GM12891 (cell line): ENCODE measurements at places on chromosomes 4 and X.

- DNase-seq = no peak
Measured at GRCh38 chr4:23135792-23136645, 443.3 kb downstream of the GBA3 start.

DNA sequence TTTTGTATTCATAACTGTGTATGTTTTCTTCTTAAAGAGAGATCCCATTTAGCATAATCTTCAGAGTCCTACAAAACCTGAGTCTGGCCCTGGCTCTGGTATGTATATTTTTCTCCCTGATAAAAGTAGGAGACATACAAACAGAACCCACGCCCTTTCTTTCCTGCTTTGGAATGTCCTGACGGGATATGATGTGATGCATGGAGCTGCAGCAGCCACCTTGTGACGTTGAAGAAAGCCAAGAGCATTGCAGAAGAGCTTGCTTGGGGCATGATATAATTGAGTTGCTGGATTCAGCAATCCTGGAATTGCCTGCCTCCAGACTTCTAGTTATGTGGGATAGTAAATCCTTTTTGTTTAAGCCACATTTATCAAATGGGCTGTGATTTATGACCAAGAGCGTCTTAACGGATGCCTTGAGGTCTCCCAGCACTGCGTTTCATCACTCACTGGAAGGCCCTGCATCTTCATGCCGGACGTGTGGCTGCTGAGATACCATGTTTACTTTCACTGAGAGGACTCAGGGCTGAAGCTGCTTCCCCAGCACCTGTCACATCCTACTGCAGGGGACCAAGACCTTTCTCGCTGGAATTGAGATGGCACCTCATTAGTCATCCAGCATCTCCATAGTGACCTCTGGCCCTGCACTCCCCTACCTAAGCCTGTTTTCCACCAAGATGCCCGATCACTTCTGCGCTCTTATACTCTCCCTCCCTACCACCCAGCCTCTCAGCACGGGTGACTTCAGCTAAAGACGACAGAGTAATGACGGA, 107.0 kb downstream of the ENPP6 start:
- no peak for DNase-seq

DNA sequence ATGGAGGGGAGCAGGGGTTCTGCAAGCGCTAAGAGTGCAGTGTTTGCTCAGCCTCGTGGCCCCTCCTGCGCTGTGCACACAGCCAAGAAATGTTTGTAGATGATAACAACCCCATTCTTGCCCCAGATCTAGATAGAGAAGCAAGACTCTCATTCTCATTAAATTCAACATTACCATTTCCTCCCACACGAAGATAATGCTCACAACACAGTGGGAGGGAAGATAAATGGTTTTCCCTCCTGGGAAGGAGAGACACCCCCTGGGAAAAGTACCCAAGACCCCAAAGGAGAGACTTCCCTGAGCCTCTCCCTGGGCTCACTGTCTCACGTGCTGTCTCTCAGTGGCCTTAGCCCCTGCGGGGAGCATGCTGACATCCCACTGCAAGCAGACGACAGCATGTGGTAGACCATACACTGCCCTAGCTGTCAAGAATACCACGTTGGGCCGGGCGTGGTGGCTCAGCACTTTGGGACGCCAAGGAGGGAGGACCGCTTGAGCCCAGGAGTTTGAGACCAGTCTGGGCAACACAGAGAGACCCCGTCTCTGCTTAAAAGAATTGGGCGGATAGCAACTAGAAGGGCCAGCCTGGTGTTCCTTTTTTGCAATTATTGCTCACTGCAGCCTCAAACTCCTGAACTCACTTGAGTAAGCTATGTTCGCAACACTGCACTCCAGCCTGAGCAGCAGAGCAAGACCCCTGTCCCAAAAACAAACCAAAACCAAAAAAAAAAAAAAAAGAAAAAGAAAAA, 34.9 kb upstream of the IQSEC2 start:
- DNase-seq = no peak

GRCh38 chr4:54783402-54784110, 125.8 kb downstream of the KIT start:
- DNase-seq = no peak

- DNase-seq = no peak
Measured at GRCh38 chrX:137194164-137194563, 160.4 kb upstream of the GPR101 start.

DNA sequence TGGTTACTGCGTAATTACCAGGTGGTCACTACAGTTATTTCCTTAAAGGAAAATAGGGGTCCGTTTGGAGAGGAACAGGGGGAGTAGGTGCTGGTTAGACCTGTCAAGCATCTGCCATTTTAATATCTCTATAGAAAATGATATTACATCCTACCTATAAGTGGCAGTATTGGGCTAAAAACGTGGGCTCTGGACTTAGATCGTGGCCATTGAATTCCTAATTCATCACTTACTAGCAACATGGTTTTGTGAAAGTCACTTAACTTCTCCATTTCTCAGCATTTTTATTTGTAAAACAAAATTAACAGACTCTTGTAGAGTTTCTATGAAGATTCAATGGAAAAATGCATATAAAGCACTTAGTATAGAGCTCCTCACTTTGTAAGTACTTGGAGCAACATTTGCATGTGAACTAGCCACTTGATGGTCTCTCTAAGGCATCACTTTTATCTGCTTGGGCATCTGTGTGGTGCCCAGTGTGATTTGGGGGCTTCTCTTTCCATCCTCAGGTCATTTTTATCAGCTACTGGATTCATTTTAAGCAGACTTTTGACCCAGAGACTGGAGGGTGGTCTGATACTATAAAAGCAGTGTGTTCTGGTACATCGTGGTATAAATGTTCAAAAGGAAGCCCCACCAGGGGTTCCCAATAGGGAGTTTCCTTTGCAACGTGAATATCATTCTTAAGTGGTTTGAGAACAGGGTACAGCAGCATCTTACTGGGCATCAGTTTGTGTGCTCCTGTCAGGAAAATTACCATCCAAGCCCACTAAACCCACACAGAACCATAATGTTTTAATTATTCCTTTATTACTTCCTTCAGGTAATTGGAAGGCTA, 42.7 kb upstream of the RASSF6 start:
- DNase-seq = no peak
